ENCODE measurements at places on chromosomes 1 and 21. TPM values are rescaled to one million over a fixed set of nuclear protein-coding genes. Genes with fewer than 3 reads are reported as not detected.

GRCh38 chr1:206521694-206522402 lies 14.5 kb downstream of the RASSF5 start:
- no peaks in the 10 kb centered on the region for H3K36me3 ChIP-seq
- H3K27ac ChIP-seq: no peak overlapping the region
- peaks cover 8% of the 10 kb centered on the region for H3K4me1 ChIP-seq
- no peak overlapping the region for H3K4me3 ChIP-seq

DNA sequence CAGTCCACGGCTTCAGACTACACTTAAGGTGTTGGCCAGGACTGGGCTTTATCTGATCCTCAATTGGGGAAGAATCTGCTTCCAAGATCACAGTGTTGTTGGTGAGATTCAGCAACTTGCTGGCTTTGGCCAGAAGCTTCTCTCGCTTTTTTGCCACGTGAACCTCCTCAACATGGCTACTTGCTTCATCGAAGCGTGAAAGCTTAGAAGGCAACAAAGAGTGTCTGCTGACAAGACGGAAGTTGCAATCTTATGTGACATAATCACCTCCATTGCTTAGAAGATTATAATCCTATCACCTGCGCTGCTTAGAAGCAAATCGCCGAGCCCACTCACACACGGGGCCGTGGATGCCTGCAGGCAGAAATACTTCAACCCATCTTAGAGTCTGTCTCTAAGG lies 10.4 kb upstream of the ITPKB start:
- H3K4me3 ChIP-seq: no peak overlapping the region
- H3K27me3 ChIP-seq: peaks cover 7% of the 10 kb centered on the region
- no peak for DNase-seq
- no peaks in the 10 kb centered on the region for H3K36me3 ChIP-seq
- H3K4me1 ChIP-seq: no peaks in the 10 kb centered on the region

DNA sequence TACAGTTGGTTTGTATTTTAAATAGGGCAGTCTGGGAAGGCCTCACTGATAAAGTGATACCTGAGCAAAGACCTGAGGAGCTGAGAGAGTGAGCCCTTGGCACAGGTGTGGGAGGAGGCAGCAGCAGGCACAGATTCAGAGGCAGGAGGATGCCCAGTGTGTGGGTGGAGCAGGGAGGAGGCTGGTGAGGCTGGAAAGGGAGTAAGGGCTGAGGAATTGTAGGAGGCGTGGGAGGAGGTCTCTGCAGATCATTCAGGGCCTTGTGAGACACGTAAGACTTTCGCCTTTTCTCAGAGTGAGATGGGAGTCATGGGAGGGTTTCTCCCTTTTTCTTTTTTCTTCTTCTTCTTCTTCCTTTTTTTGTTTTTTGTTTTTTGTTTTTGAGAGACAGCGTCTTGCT lies 58.0 kb downstream of the RGL1 start:
- H3K4me1 ChIP-seq: peaks cover 25% of the 10 kb centered on the region
- no peak overlapping the region for H3K27ac ChIP-seq
- no peak for DNase-seq

DNA sequence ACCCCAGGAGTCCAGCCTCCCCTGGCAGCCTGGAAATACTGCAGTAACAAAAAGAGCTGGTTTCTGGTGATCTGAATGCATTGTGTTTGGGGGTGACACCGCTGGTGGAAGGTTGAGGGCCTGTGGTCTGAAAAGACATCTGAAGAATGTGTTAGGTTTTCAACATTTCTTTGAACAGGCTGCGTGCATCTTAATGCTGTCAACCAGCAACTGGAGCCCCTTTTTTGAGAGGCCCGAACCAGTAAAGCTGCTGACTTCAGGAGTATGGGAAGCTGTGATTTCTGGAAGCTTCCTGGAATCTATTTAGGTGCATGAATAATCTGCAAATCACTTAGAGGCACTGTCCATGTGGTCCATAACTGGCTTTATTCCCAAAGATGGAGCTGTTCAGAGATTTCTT lies 17.0 kb downstream of the ATP5PO start:
- H3K4me1 ChIP-seq: peaks cover 4% of the 10 kb centered on the region
- no peak overlapping the region for H3K27ac ChIP-seq
- H3K27me3 ChIP-seq: no peaks in the 10 kb centered on the region
- DNase-seq: no peak
- peaks cover 22% of the 10 kb centered on the region for H3K36me3 ChIP-seq
- H3K4me3 ChIP-seq: no peak overlapping the region

HES3 gene
- polyA plus RNA-seq: not detected

- no peak overlapping the region for H3K27ac ChIP-seq
- no peaks in the 10 kb centered on the region for H3K36me3 ChIP-seq
- H3K4me3 ChIP-seq: no peak overlapping the region
- no peaks in the 10 kb centered on the region for H3K27me3 ChIP-seq
- H3K4me1 ChIP-seq: no peaks in the 10 kb centered on the region
- no peak for DNase-seq
These were observed 207.1 kb downstream of the RYR2 start for GRCh38 chr1:237249120-237249519.

TSPAN2 gene
- polyA plus RNA-seq: 14.0 TPM

DNA sequence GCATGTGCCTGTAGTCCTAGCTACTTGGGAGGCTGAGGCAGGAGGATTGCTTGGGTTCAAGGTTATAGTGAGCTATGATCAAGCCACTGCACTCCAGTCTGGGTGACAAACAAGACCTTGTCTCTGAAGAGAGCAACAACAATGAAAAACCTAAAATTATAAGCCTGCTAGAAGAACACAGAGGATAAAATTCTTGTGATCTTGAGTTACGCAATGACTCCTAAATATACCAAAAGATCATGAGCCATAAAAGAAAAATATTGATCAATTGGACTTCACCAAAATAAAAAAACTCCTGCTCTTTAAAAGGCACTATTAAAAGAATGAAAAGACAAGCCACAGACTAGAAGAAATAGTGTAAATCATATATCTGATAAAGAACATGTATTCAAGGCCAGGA lies 22.3 kb downstream of the LDLRAD1 start:
- no peaks in the 10 kb centered on the region for H3K4me1 ChIP-seq
- H3K27ac ChIP-seq: no peak overlapping the region

APOBEC4 gene
- polyA plus RNA-seq: 0.09 TPM

DNA sequence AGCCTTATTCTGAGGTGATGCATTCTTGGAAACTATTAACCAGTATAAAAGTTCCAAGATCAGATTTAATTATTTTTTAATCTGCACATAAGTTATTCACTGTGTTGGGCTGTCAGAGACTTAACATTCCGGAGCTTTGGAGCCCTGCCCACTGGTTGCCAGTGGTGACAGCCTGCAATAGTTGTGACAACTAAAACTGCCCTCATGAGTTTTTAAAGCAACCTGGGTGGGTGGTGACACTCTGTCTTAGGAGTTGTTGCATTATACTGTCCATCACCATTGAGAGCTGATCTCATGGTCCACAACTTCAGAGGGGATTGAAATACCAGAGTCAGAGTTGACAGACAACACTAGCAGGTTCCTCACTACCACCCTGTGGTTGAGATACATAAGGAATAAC lies 653.9 kb upstream of the USP24 start:
- no peak overlapping the region for H3K4me3 ChIP-seq
- H3K36me3 ChIP-seq: no peaks in the 10 kb centered on the region
- peaks cover 6% of the 10 kb centered on the region for H3K4me1 ChIP-seq
- H3K27ac ChIP-seq: no peak overlapping the region
- no peaks in the 10 kb centered on the region for H3K27me3 ChIP-seq

DNA sequence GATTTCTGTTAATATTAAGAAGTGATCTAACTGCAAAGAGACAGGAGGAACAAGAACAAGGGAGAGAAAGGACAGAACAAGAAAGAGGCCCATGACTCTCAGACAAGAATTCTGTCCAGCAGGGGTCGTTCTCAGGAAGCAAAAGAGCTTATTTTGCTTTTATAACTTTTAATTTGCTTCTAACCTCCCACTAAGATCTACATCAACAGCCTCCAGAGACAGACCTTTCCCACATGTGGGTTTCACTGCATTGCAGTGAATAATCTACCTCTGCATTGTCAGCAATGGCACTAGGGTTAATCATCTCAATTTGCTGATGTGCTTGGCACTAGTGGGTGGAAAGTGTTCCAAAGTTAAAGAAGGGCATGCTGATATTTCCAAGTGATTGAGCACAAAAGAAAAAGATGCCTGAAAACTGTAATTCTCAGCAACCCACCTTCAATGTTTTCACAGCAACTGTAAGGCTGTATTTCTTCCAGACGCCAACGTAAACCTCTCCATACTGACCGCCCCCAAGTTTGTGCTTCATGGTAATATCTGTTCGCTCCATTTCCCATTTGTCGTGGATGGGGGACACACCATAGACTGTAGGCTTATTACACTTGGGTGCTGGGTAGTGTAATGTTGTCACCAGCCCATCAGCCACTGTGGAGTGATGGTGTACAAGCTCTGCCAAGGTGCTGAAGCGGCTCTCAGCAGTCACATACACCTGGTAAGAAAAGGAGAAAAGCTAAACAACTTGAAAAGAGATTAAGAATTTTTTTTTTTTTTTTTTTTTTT lies 39.5 kb downstream of the TOR3A start:
- H3K36me3 ChIP-seq: peaks cover 40% of the 10 kb centered on the region
- H3K4me1 ChIP-seq: no peaks in the 10 kb centered on the region
- no peak overlapping the region for H3K4me3 ChIP-seq

- no peaks in the 10 kb centered on the region for H3K36me3 ChIP-seq
- H3K4me1 ChIP-seq: peaks cover 3% of the 10 kb centered on the region
- H3K27ac ChIP-seq: no peak overlapping the region
- H3K27me3 ChIP-seq: peaks cover 24% of the 10 kb centered on the region
These were observed 240.9 kb upstream of the CAMK1G start for GRCh38 chr1:209342441-209343175.

- DNase-seq: peak; percentile 90
- H3K4me1 ChIP-seq: peaks cover 20% of the 10 kb centered on the region
- no peaks in the 10 kb centered on the region for H3K27me3 ChIP-seq
- no peaks in the 10 kb centered on the region for H3K36me3 ChIP-seq
These were observed 78.8 kb upstream of the CD1D start for GRCh38 chr1:158101927-158102326.

MX1 gene
- polyA plus RNA-seq: 16.8 TPM

LHX8 gene
- not detected for polyA plus RNA-seq

- no peaks in the 10 kb centered on the region for H3K4me1 ChIP-seq
- no peak overlapping the region for H3K27ac ChIP-seq
- DNase-seq: no peak
- no peaks in the 10 kb centered on the region for H3K36me3 ChIP-seq
- H3K27me3 ChIP-seq: no peaks in the 10 kb centered on the region
These were observed 61.9 kb downstream of the UBE2T start for GRCh38 chr1:202279806-202280205.

FAM110D gene
- 0.51 TPM for polyA plus RNA-seq

DNA sequence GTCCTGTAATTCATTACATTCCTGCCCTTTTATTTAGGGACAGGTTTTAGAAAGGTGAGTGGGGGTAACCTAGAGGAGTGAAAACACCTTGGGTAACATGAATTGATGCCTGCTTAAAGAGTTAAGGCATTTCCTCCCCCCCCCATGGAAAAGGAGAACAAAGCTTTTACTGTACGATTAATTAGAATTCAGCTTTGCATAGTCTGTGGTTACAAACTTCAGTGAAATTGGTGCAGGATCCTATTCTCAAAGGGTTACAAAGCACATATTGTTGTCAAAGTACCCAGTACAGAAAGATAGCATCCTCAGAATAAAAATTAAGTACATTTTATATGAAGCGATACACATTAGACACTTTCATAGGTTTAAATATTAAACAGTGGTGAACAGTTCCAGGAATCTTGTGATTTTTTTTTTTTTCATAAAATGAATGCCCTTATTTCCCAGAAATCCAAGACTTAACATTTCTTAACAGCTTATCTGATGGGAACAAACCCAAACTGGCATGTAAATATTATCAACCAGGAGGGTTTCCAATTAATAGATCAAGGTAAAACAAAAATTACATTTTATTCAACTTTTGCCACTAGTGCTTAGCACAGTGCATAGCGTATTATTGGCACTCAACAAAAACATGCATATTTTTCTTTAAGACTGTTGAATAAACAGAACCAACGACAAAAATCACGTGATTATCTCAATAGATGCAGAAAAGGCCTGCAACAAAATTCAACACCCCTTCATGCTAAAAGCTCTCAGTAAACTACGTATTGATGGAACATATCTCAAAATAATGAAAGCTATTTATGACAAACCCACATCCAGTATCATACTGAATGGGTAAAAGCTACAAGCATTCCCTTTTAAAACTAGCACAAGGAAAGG lies 172.7 kb downstream of the PDE4B start:
- H3K4me3 ChIP-seq: no peak overlapping the region
- no peak overlapping the region for H3K27ac ChIP-seq
- no peaks in the 10 kb centered on the region for H3K36me3 ChIP-seq
- no peak for DNase-seq
- peaks cover 2% of the 10 kb centered on the region for H3K4me1 ChIP-seq

DNA sequence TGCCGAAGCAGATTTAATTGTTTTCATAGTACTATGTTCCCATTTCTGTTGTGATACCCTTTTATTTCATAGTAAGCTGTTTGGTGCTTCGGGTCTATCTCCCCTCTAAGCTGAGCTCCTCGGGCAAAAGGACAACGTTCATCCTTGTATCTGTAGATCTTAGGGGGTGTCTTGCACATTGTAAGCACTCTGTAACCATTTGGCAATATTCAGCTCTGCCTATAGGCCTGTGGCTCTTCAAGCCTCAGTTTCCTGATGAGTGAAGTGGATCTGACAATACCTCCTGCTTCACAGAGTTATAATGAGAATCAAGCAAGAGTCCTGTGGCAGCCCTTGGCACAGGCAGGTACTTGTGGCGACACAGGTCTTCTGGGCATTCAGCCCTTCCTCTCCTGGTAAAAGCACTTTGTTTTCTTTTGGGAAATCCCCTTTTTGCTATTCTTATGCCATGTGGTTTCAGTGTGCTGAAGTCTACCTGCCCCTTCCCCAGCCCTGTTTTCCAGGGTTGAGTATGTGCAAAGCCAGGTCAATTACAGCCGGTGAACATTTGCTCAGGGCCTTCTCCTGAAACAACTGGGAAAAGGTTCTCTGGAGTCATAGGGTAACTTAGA lies 8.5 kb upstream of the EXO1 start:
- H3K4me1 ChIP-seq: no peaks in the 10 kb centered on the region
- H3K4me3 ChIP-seq: no peak overlapping the region
- no peak overlapping the region for H3K27ac ChIP-seq
- no peak for DNase-seq
- no peaks in the 10 kb centered on the region for H3K36me3 ChIP-seq

- H3K27ac ChIP-seq: no peak overlapping the region
- no peaks in the 10 kb centered on the region for H3K27me3 ChIP-seq
- peaks cover 16% of the 10 kb centered on the region for H3K4me1 ChIP-seq
- no peaks in the 10 kb centered on the region for H3K36me3 ChIP-seq
These were observed 6.1 kb downstream of the CTNNBIP1 start for GRCh38 chr1:9903801-9904527.
